Inflammatory macrophage (primary cell): ENCODE measurements at places on chromosomes 12 and 14.

- peak; percentile 6 for DNase-seq
Observed at GRCh38 chr12:91562476-91562875, 379.9 kb upstream of the DCN start.

DNA sequence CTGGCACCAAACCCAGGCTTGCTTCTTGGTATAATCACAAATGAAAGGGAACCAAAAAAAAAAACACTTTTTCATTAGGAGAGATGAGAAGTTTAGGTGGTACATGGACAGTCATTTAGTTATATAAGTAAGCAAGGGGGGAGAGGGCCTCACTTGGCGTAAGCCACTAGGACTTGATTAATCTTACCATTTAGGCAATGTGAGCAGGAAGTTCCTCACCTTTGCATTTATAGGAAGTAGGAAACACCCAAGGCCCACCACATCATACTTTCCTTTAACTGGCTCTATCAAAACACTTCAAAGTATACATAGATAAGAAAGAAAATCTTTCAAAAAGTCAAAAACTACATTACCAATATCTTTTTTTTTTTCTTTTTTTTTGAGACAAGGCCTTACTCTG is 6.7 kb upstream of the RPS6KA5 start:
- no peak for DNase-seq

- DNase-seq, result no peak
Observed at GRCh38 chr14:78970677-78971076, 800.5 kb downstream of the NRXN3 start.

DNA sequence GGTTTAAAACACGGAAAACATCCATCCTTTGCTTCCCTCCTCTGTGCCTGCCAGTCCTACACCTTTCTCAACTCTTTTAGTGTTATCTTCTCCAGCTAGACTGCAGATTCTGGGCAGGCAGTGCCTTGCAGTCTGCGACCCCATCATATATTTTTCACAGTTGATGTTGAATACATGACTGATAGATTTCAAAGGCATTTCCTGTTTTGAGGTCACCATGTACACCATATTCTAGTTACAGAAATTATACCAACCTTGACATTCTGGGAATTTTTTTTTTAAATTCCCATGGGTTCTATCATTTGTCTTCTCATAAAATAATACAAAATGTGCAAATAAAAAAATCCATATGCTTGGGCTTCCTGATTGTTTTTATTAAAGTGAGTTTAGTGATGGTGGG is 16.6 kb downstream of the SOCS2 start:
- no peak for DNase-seq

DNA sequence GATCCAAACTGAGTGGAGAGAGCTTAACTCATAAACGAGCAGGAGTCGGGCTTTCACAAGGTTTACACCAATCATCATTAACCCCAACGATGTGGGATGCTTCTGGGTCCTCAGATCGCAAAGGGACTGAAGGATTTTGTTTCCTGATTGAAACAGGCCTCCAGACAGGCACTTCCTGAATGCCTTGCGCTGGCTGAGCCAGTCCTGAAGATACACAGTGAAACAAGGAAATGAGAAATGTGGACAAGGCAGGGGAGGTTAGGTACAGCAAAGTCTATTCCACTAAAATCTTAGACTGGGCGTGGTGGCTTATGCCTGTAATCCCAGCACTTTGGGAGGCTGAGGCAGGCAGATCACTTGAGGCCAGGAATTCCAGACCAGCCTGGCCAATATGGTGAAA is 30.7 kb downstream of the RBM19 start:
- no peak for DNase-seq

DNA sequence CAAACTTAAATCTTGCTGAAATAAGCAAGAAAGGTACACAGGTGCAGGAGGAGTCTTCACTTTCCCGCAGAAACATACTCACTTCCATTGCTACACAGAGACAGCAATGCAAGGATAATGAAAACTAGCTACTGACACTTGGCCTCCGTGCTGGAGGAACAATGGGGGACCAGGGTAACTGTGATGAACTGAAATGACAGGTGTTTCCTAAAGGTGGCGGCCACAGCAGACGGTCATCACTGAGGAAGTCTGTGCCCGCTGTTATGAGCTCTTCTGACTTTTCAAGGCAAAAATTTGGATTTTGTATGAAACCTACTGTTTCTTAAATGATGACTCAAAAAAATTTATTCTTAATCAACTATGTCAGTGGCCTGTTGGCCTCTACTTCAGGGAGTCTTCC is 189.4 kb downstream of the CACNA1C start:
- no peak for DNase-seq

DNA sequence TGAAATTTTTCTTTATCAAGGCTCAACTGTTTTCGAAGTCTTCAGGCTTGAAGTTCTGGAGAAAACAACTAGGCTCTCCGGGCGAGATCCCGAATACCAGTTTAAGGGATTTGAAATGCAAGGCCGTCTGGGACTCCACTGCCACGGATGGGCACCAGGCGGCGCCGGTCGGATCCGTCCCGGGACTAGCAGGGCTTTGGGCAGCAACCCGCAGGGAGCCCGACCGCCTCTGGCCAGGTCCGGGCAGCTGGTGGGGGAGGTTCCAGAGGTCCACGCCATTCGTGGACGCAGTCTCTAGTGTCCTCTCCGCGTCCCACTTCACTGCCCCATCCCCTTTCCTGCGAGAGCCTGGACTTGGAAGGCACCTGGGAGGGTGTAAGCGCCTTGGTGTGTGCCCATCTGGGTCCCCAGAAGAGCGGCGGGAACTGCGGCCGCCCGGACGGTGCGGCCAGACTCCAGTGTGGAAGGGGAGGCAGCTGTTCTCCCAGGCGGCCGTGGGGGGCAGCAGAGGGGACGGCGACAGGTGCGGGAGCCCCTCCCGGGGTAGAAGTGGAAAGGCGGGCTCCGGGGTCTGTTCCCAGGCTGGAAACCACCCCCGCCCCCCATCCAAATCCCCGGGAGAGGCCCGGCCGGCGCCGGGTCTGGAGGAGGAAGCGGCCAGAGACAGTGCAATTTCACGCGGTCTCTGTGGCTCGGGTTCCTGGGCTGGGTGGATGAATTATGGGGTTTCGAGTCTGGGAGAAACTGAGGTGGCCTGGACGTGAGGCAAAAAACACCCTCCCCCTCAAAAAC is 838 bp upstream of the ERBB3 start:
- peak; percentile 79 for DNase-seq

DNA sequence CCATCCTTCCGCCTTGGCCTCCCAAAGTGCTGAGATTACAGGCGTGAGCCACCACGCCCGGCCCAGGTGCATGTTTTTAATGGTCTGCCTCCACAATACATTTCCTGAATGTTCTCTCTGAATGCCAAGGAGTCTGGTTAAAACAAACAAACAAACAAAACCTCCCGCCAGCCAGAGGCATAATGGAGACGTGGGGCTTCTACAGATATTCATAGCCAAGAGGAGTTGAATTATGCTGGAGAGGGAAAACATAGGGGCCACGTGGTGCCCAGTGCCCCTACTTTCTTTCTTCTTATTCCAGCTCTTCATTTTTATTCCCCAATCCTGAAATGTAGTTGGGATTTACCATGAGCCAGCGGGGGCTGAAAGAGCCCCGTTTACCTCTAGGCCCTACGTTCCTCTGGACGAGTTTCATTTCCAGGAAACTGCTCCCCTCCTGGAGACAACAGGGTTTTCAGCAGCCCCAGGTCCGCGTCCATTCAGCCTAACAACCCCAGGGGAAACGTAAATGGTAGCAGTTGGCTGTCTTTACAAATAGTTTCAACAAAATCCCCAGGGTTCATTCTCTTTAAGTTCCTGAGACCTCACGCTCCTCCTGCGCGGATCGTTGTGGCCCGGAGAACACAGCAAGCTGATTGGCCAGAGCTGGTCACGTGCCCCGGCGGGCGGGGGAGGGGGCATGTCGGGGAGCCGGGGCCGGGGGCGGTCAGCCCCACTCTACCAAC is 108.5 kb upstream of the ESRRB start:
- no peak for DNase-seq

- no peak for DNase-seq
Observed at GRCh38 chr12:106287364-106287763, 15.2 kb upstream of the TCP11L2 start.

- DNase-seq, result no peak
Observed at GRCh38 chr14:28952666-28953065, 186.1 kb downstream of the FOXG1 start.

DNA sequence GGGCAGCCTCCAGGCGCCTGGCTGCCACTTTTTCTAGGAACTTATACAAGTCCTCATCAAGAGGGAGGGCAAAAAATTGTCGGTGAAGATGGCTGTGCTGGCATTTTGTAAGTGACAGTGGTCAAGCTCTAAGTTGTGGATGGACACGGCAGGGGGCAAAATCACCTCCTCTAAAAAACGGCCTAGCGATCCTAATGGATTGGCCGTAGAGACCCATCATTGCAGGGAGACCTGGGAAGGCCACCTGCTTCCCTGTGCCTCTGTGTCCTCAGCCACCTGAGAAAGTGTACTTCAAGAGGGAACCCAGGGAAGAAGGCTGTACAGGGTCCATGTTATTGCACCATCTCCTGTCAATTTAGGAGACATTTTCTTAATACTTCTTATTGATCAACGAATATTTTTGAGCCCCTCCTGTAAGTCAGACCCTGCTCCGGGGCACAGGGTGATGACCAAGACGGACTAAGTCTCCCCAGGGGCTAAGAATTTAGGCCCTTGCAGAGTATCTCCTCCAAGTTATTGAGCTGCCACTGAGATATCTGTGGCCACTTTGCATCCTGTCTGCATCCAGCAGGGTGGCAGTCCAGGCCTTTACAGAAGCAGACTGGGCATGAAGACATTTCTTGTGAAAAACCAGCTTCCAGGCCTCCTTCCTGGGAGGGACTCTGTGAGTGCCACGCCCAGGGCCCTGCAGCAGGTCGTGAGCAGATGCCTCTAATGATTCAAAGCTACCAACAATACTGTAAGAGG is 40.5 kb downstream of the PSMA6 start:
- peak; percentile 69 for DNase-seq

GRCh38 chr12:9588749-9589148 is 19.0 kb downstream of the KLRB1 start:
- DNase-seq, result no peak

DNA sequence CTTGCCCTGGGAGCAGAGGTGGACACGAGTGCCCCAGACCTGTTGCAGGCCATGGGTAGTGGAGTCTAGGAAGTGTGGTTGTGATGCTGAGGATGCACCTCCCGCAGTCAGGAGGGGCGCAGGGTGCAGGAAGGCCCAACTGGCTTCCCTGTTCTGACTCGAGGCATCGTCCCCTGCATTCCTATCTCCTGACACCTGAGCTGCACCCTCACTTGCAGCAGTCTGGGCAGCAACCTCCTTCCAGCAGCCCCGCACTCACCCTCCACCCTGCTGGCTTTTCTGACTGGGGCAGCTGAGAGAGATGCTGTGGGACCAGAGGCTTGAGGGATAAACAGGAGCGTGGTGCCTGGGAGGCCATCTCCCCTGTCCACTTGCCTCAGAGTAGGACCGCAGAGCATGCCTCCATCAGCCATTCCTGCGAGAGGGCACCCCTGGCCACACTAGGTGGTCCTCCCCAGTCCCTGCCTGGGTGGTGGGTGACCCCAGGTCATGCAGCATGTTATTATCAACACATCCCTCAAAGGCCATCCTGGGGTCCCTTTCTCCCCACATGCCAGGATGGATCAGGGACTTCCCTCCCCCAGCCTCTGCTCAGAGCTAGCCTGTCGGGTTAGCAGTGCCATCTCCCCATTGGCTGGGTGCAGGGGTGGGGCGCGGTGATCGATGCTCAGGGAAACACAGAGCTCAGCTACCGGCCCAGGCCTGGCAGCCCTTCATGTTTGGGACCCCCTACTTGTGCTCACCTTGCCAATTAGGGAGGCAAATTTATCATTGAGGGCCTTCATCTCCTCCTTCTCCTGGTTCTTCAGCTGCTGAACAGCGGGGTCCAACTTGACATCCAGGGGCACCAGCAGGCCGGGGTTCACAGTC is 719 bp downstream of the KRT80 start:
- DNase-seq, result no peak

- DNase-seq, result no peak
Observed at GRCh38 chr14:33879684-33880286, 71.1 kb downstream of the EGLN3 start.
